Right kidney (tissue), 9 donors: ENCODE measurements at places on chromosomes 6 and 20.

DNA sequence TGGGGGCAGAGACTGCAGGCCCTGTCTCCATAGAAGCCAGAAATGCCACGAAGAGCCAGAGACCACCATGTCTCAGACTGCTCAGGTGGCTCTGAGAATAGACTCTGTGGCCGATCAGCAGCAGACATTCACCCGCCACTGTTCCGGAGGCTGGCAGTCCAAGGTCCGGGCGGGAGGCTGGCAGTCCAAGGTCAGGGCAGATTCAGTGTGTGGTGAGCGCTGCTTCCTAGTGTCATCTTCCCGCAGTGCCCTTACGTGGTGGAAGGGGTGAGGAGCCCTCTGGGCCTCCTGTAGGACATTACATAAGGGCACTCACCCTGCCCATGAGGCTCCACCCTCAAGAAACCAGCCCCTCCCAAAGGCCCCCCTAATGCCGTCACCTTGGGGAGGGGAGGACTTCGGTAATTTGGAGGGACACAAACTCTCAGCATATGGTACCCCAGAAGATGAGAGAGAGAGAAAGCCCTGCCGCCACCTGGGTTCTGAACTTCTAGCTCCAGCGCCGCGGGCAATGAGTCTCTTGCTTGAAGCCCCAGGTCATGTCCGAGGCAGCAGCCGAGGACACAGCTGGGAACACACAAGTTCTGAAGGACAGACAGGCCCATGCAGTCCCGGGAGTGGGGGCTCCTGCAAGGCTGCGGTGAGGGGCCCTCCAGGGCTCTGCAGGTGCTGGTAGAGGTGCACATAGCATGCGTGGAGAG is 36.4 kb downstream of the DACT2 start:
- DNase-seq, result no peak

DNA sequence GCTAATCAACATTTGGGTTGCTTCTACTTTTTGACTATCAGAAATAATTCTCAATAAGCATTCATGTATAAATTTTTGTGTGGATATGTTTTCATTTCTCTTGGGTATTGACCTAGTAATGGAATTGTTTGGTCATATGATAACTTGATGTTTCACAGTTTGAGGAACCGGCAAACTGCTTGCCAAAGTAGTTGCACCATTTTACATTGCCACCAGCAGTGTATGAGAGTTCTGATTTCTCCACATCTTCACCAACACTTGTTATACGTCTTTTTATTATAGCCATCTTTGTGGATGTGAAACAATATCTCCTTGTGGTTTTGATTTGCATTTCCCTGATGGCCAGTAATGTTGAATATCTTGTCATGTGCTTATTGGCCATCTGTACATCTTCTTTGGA is 42.6 kb upstream of the TGM2 start:
- DNase-seq, result no peak

- peak; percentile 44 for DNase-seq
Observed at GRCh38 chr6:32151863-32152768, at the start of gene PRRT1. Gene PRRT1 (minus strand): TSS chr6:32151939. CDS start chr6:32151827, 112 bp downstream.

DNA sequence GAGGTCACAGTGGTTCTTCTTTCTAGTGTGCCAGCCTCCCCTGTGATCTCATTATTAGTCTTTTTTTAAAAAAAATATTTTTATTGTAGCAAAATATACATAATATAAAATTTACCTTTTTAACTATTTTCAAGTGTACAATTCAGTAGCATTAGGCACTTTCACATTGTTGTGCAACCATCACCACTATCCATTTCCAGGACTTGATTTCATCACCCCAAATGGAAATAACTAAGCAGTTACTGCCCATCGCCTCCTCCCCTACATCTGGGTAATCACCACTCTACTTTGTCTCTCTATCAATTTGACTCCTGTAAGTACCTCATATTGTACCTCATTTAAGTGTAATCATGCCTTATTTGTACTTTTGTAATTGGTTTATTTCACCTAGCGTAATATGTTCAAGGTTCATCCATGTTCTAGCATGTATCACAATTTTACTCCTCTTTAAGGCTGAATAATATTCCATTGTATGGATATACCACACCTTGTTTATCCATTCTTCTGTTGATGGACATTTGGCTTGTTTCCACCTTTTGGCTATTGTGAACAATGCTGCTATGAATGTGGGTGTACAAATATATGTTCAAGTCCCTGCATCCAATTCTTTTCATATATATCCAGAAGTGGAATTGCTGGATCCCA is 68.6 kb upstream of the FYN start:
- no peak for DNase-seq

- peak; percentile 36 for DNase-seq
Observed at GRCh38 chr20:40848526-40848925, 159.5 kb upstream of the MAFB start.

DNA sequence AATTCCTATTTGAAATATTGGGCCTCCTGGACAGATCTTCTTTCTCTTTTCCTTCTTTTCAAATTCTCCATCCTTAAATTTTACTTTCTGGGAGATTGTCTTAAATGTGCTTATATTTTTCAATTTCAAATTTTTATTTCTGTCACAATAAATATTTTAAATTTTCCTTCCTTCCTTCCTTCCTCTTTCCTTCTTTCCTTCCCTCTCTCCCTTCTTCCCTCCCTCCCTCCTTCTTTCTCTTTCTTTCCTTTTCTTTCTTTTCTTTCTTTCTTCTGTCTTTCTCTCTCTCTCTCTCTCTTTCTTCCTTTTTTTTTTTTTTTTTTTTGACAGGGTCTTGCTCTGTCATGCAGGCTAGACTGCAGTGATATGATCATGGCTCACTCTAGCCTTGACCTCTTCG is 16.7 kb upstream of the PNRC1 start:
- no peak for DNase-seq

- no peak for DNase-seq
Observed at GRCh38 chr20:30284281-30284905, 973.1 kb upstream of the DEFB115 start.

DNA sequence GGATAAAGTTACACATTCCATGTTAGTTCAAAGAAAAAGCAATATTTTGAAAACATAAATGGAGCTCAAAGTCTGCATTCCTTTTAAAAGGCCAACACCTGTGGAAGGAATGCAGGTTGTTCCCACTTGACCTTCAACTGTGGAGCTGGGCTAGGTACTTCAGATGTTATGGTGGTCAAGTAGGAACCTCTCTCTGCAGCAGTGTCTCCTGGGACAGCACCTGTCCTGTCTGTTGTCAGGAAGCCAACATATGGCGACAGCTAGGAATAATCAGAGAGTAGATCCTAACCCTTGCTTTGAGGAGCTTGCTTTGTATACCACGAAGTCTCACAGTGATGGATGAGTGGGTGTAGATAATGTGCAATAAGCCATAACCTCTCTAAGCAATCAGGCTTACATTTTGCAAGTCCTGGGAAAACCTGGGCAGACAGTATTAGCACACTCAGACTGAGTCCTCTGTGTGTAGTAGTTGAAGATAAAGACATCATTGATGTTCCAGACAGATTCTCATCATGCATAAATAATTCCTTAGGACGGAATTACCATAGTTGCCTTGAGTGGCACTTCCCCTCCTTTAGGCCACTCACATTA is 347.5 kb downstream of the PRL start:
- no peak for DNase-seq

- peak; percentile 7 for DNase-seq
Observed at GRCh38 chr6:80638213-80639055, 532.0 kb downstream of the BCKDHB start.

GRCh38 chr6:78511009-78511408 is 356.3 kb upstream of the IRAK1BP1 start:
- DNase-seq, result no peak

DNA sequence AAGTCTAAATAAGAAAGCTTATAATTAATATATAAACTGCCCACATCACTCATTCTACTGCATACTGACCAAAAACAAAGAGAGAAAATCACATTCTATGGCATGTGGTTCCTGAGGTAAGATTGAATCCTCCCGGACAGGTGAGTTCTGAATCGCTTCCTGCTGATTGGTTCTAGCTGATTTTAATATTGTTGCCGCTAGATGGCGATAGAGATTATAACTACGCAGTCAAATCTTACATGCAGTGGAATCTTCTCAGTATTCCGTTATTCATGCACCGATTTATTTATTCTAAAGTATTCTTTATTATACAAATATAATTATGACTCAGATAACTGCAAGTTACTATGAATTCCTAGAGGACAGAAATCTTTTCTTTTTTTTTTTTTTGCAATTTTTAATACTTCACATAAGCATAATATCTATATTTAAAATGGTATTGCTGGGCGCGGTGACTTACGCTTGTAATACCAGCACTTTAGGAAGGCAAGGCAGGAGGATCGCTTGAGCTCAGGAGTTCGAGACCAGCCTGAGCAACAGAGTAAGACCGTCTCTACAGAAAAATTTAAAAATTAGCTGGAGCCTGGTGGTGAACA is 24.2 kb upstream of the TMX4 start:
- DNase-seq, result no peak

GRCh38 chr20:62792940-62793756 is 3.1 kb upstream of the MRGBP start:
- no peak for DNase-seq

DNA sequence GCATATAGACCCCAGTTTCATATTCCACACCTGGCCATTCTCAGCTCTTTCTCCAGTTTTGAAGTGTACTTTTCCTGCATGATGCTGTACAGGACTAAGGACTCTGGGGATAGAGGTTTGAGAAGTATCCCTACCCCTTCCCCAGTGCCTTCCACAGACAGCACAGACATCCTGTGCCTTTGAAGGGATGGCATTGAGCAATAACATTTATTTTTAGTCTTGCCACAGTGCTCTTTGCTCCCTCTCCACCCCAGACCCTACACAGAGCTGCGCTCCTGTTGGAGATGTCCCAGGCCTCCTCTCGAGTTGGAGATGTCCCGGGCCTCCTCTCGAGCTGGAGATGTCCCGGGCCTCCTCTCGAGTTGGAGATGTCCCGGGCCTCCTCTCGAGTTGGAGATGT is 275.8 kb downstream of the FARS2 start:
- DNase-seq, result no peak

DNA sequence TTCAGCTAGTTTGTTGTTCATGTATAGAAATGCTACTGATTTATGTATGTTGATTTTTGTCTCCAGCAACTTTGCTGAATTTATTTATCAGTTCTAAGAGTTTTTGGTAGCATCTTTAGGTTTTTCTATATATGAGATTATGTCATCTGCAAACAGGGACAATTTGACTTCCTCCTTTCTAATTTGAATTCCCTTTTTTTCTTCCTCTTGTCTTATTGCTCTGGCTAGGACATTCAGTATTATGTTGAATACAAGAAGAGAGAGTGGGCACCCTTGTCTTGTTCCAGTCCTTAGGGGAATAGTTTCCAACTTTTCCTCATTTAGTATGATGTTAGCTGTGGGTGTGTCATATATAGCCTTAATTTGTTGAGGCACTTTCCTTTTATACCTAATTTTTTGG is 58.2 kb downstream of the CDH26 start:
- DNase-seq, result no peak

- DNase-seq, result no peak
Observed at GRCh38 chr20:63121749-63122405, 94.1 kb downstream of the YTHDF1 start.

GRCh38 chr20:35883778-35884540 is 70.3 kb downstream of the SCAND1 start:
- DNase-seq, result peak; percentile 54

- DNase-seq, result no peak
Observed at GRCh38 chr6:157514659-157515496, 133.9 kb downstream of the ZDHHC14 start.

DNA sequence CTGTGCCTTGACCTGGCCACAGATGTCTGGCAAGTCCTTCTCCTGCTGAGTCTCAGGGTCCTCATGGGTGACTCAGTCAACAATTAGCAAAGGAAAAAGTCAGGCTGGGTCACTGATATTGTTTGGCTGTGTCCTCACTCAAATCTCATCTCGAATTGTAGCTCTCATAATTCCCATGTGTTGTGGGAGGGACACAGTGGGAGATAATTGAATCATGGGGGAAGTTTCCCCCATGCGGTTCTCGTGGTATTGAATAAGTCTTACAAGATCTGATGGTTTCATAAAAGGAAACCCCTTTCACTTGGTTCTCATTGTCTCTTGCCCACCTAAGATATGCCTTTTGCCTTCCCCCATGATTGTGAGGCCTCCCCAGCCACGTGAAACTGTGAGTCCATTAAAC is 45.7 kb downstream of the PREX1 start:
- DNase-seq, result no peak

DNA sequence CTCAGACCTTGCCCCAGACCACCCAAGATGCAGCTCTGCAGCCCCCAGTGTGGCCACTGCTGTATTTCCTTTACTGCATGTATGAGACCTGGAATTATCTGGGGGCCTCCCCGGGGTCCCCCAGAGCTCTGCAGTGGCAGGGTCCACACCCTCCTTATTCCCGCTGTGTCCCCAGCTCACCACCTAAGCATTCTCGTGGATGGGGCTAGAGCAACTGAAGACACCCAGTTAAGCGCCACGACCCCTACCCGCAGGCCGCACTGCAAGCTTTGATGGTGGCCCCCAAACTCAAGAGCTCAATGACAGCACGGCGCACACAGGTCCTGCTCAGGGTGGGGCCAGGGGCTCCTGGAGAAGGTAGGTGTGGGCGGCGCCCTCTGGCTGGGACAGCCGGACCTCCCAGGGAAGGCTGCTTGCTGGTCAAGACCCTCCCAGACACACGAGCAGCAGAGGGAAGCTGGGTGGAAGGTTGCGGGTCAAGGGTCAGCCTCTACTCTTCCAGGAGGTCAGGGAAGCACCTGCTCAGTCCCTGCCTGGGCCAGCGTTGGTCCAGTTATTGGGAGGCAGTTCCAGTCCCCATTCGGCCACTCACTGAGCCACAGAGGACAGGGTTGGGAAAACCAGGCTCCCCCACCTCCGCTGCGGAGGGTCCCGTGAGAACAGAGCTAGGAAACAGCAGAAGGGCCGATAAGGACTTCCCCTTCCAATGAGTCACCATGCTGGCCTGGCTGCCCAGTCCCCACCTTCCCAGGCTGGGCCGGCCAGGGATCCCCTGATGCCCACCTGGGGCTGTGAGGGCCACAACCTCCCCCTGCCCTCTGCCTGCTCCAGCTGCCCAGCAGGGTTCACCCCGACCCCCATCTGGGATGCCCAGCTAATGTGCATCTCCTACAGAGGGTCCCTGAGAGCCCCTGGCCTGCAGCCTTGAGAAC is 2.9 kb downstream of the LAMA5 start:
- DNase-seq, result peak; percentile 17

GRCh38 chr6:2810092-2810671 is 31.5 kb downstream of the SERPINB1 start:
- DNase-seq, result no peak

DNA sequence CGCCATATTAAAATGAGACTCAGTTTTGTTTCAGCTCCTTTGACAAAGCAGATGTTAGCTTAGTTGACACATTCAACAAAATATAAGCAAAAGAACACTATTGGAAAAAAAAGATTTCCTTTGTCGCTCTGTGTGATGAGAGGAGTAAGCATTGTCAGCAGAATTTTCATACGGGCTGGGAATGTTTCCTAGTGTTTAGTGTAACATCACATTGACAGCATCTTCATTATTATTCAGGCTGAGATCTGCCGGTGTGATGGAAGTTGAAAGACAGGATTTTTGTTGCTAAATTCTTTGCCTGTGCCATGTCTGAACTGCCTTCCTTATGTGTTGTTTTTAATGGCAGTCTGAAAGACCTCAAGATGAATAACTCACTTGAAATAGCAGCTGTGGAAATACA is 49.1 kb downstream of the GRM1 start:
- DNase-seq, result no peak
